Occipital lobe (tissue), 3 donors: ENCODE measurements at places on chromosomes 13 and 19.
A peak's percentile ranks its signal among the peaks of the same experiment; 100 is the strongest.

DNA sequence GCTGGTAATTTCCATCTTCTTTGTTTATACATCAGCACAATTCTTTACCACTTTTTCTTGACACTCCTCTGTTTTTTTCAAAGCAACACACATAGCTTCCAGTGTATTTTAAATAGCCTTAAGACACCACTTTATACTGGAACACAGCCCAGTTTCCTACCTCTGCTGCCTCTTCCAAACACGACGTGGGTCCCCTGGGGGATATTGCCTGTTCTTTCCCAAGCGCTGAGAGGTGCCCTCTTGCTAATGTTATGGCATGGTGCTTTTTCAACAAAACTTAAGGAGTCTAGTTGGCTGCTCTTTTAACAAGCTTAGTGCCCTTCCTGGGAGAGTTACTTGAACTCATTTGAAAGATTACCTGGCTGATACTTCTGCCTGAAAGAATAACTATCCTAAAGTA is 112.7 kb downstream of the OLFM4 start:
- no peak for DNase-seq

DNA sequence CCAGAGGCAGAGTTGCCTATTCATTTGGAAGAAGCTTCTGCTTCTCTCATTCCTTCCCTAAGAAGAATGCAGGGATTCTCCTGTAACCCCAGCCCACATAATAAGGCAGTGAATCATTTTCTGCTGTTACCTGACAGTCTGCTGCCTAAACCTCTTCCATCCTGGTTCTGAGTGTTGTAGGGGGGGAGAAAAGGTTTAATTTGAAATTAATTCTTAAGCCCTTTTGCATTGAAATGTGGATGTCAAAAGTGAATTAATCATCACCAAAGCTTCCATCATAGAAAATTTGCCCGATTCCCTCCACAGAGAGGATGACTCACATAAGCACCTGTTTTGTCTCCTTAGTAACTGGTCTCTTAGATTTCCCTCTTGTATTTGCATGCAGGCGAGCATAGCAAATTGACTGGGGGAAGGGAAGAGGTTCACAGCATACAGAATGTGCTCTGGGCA is 146.7 kb upstream of the FNDC3A start:
- DNase-seq, result no peak

GRCh38 chr13:111178402-111178801 is 63.3 kb downstream of the ARHGEF7 start:
- no peak for DNase-seq

DNA sequence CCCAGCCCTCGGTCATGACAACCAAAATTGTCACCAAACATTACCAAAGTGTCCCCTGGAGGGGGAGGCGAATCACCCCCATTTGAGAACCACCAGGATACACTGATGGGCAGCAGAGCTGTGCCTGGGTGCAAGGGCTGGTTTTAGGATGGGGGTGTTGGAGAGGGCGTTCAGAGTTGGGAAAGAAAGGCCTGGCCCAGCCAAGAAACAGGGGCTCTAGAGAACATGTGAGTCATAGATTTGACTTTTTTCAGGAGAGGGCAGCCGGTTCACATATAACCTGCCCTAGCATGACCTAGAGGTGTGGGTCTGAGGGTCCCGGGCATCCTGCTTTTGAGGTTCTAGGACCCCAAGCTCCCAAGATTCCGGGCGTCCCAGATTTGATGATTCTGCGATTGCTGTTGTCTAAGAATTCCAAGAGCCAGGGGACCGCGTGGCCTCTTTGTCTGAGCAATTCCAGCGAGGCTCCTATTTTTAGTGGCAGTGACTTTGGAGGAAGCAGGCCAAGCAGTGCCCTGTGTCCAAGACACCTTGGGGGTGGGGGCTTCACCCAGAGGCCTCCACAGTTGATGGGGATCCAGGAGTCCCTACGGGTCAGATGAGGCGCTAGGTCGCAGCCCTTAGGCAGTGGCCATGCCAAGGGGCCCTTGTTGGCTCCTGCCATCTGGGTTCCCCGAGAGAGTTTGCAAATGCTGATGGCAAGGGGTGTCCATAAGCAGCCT is 5.1 kb downstream of the WIZ start:
- no peak for DNase-seq

- DNase-seq, result peak; percentile 89
Observed at GRCh38 chr13:43785650-43786471, 911 bp downstream of the ENOX1 start.

DNA sequence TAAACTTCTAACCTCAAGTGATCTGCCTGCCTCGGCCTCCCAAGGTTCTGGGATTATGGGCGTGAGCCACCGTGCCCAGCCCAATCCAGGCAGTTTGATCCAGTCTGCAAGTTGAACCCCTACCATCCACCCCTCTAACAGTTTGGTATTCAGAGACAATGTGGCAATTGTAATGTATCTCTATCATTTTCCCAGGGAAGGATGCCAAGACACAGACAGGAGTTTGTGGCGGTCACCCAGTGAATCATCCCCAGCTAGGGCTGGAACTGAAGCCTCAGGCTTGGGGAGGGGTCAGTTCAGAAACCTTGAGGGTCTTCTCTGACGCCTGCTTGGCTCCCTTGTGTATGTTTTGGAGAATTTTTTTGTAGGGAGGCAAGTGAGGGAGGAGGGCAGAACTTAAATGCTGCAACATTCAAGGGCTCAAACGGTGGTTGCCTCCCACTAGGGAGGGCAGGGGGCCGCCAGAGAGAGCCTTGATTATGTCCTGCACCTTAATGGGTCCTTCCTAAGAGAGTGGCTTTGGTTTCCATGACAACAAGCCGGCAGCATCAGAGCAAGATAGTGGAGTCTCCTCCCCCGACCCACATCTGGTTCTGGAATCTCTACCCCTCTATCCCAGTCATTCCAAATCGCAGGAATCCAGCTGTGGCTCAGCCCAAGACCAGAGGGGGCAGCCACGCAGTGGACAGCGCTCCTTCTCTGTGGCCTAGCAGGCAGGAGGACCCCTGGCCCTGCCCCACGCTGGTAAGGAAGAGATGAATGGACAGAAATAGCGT is 14.9 kb upstream of the FEM1A start:
- DNase-seq, result no peak

DNA sequence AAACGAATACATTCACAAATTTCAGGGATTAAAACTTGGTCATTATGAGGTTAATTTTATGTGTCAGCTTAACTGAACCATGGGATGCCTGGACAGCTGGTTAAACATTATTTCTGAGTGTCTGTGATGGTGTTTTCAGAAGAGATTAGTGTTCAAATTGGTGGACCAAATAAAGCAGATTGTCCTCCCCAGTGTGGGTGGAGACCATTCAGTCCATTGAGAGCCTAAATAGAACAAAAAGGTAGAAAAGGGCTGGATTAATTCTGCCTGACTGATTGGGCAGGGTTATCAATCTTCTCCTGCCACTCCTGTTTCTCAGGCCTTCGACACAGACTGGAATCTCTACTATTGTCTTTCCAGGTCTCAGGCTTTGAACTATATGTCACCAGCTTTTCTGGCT is 203.8 kb upstream of the SLITRK6 start:
- no peak for DNase-seq

DNA sequence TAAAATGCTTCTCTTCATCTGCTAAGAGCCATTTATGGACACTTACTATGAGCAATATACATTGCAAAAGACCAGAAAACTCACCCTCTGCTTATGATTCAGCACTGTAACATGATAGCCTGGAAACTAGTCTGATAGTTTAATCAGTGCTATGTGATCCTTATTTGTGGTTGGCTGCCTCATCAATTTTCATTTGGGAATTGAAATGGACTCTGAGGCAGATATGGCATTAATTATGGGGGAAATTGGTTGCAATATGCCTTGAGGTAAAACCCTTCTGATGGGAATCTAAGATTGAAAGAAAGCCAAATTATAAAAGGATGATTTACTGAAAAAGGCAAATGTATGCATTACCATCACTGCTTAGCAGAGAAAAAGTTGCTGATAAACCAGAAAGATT is 33.5 kb downstream of the FAM216B start:
- DNase-seq, result no peak

- DNase-seq, result no peak
Observed at GRCh38 chr13:110436276-110436675, 125.2 kb downstream of the RAB20 start.

DNA sequence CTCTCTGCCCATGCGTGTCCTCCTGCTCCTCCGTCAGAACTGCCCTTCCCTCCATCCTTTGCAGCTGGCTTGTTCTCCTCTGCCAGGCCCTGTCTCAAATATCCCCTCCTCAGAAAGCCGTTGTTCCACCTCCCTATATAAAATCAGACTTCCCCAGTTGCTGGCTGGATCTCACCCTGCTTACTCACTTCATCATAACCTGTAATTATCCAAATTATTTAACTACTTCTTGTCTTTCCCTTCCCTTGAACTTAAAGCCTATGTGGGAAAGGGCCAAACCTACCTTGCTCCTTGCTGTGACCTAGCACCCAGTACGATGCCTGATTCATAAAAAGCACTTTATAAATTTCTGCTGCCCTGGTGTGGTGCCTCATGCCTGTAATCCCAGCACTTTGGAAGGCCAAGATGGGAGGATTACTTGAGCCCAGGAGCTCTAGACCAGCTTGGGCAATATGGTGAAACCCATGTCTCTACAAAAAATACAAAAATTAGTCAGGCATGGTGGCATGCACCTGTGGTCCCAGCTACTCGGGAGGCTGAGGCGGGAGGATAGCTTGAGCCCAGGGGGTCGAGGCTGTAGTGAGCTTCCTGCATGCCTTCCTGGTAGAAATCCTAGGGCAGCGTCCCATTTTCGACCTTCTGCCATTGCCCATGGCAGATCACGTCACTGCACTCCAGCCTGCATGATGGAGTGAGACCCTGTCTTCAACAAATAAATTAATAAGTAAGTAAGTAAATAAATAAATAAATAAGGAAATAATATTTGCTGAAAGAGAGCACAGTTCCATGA is 39.5 kb upstream of the ZNF536 start:
- no peak for DNase-seq

DNA sequence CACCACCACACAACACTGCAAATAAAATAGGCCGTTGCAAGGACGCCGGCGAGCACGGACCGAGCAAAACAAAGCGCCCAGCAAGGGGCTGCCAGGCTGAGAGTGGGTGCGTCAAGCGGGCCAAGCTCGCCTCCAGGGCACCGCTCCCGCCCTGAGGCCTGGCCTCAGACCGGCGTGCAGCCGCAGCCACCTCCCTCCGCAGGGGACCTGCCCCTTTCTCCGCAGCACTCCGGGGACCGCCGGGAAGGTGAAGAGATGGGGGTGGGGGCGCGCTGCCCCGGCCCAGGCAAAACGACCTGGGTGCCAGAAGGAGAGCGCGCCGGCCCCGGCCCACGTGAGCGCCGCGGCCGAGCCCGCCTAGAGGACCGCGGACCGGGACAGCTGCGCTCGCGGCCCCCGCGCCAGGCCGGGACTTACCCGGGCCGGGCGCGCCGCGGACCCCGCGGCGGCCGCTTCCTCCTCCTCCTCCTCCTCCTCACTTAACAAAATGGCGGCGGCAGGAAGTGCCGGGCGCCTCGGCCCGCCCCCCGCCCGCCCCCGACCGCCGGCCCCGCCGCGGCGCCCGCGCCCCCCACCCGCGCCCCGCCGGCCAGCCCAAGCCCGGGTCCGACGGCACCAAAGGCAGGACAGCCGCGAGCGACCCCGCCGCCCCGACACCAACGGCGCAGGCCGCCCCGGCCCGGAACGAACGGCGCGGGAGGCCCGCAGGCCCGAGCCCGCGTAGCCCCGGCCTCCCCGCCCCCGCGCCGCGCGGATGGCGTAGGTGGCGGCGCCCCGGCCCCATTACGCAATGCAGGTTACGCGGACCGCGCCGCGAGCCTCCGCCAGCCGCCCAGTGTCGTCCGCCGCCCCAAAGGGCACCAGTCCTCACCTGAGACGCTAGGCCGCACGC is 674 bp downstream of the BRD4 start:
- DNase-seq, result peak; percentile 14

DNA sequence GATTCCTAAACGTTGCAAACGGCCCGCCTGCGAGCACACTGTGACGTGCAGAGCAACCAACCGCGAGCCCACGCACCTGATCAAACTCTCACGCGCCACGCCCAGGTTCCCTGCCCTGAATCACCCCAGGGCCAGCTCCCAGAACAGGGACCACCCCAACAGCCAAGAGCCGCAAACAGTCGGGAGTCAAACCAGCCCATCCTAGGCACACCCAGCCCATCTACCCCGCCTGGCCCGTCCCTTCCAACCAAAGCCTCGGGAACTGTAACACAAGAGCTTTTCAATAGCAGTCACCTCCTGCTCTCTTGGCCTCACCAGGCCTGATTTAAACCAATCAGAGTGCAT is 8.9 kb downstream of the PIP5K1C start:
- DNase-seq, result no peak

- no peak for DNase-seq
Observed at GRCh38 chr19:46030812-46031550, 8.1 kb upstream of the PGLYRP1 start.

- no peak for DNase-seq
Observed at GRCh38 chr19:2221918-2222317, 14.2 kb downstream of the PLEKHJ1 start.

- no peak for DNase-seq
Observed at GRCh38 chr13:106455190-106455589, 80.3 kb downstream of the EFNB2 start.

- no peak for DNase-seq
Observed at GRCh38 chr19:33194532-33194885, 379 bp downstream of the LRP3 start.

- DNase-seq, result no peak
Observed at GRCh38 chr19:10748927-10749434, 31.1 kb downstream of the DNM2 start.

- no peak for DNase-seq
Observed at GRCh38 chr13:109288151-109288709, 498.2 kb downstream of the IRS2 start.

DNA sequence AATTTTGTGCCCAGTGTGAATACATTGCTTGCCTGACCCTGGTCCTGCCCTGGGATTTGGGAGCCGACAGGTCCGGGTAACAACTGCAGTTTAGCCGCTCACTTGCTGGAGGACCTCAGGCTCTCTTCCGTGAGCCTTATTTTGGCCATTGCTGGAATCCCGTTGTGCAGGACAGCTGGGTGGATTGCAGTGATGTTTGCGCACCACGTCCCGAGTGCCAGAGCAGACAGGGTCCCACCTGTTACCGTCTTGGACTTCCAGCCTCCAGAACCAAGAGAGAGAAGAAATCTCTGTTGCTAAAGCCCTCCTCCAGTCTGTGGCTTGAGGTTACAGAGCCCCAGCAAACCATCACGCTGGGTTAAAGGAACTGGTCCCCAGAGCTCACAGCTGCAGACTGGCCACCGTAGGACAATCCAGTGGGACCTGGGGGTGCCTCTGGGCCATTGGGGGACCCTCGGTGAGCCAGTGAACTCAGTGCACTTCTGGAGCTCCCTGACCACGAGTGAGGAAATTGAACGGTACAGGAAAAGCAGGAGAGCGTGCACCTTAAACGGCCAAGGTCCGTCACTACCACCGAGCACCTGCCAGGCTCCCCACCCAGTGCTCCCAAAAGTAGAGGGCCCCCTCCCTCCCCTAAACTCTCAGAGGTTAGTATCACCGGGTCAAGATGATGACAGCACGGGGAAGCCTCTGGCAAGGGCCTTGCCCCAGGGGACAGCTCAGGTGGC is 92.9 kb downstream of the GNG7 start:
- no peak for DNase-seq

- DNase-seq, result no peak
Observed at GRCh38 chr13:40518481-40518882, 148.0 kb downstream of the FOXO1 start.

- no peak for DNase-seq
Observed at GRCh38 chr13:102715447-102715846, 20.6 kb upstream of the METTL21C start.

- DNase-seq, result no peak
Observed at GRCh38 chr19:47767349-47767748, 11.2 kb upstream of the SELENOW start.
